Cardiac fibroblast (primary cell): ENCODE measurements at places on chromosomes 6 and 20.

- DNase-seq: no peak
Observed at GRCh38 chr20:9627219-9627618, 112.8 kb downstream of the LAMP5 start.

- no peak for DNase-seq
Observed at GRCh38 chr6:43318011-43318410, 9.4 kb upstream of the CRIP3 start.

DNA sequence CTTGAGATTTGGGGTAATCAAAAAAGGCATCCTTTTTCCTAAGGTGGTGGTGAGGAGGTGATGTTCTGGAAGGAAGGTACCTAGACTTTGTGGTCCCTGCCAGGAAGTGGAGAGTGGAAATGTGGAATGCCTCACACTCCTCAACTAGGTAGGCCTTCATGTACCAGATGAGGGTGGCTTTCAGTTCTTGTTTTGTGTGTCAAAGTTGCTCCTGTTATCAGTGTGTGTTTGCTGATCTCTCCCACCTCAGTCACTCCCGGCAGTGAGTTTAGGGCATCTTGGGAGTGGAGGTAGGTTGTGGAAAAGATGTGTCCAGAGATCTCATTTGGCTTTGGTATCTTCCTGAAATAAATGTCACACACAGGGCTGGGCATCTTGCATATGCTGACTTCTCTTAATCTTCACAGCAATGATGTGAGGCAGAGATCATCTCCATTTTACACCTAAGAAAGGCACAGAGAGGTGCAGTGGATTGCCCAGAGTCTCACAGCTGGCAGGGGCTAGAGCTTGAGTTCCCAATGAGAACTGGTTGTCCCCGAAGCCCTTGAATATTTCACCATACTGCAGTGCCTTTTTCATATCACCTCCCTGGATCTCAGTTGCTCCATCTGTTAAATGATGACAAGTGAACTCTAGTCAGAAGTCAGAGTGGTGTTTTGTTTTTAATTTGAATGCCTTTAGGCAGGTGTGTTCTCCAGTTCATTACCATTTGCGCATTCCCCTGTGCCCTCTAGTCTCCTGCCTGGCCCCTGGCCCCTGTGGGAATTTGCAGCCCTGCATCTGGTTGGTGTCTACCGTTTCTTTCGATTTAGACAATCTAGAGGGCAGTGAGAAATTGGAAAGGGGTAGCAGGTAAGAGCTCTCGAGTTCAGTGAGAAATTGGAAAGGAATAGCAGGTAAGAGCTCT is 2.9 kb downstream of the PKIG start:
- no peak for DNase-seq

GRCh38 chr6:126300126-126300525 is 39.8 kb upstream of the CENPW start:
- DNase-seq: no peak

GRCh38 chr20:51500936-51501335 is 41.6 kb downstream of the NFATC2 start:
- no peak for DNase-seq

- peak; percentile 68 for DNase-seq
Observed at GRCh38 chr6:22737331-22737730, 168.0 kb downstream of the HDGFL1 start.
